Activated T-helper 1 cell treated with anti-CD3 and anti-CD28 coated beads, Interleukin-12 subunit alpha, Interleukin-12 subunit beta, Interleukin-2, Interleukin-4 antibody, amounts not matched to agents 30 ng/mL and 10 ng/mL and 1 ng/mL, durations not matched to agents 14 hours and 24 hours and 36 hours (primary cell): ENCODE measurements at places on chromosomes 12 and 14. TPM values are rescaled to one million over a fixed set of nuclear protein-coding genes. Genes with fewer than 3 reads are reported as not detected.

The RNF212B gene
- not detected in 2 replicates for total RNA-seq

The HOXC11 gene
- not detected in 2 replicates for total RNA-seq

The SSTR1 gene
- total RNA-seq = not detected in 2 replicates

The FOXG1 gene
- not detected in 2 replicates for total RNA-seq

The CABP1 gene
- total RNA-seq = not detected in 2 replicates

The GYS2 gene
- total RNA-seq = 0.16 TPM in 1 of 2 replicates, not detected in the other

The LRRIQ1 gene
- total RNA-seq = not detected in 2 replicates

GRCh38 chr12:6457220-6457945 lies 5.5 kb downstream of the TAPBPL start:
- H3K4me3 ChIP-seq = peak overlapping the region; percentile 8
- peaks cover 73% of the 10 kb centered on the region for H3K36me3 ChIP-seq
- DNase-seq = no peak
- peak overlapping the region; percentile 72 for H3K27ac ChIP-seq

DNA sequence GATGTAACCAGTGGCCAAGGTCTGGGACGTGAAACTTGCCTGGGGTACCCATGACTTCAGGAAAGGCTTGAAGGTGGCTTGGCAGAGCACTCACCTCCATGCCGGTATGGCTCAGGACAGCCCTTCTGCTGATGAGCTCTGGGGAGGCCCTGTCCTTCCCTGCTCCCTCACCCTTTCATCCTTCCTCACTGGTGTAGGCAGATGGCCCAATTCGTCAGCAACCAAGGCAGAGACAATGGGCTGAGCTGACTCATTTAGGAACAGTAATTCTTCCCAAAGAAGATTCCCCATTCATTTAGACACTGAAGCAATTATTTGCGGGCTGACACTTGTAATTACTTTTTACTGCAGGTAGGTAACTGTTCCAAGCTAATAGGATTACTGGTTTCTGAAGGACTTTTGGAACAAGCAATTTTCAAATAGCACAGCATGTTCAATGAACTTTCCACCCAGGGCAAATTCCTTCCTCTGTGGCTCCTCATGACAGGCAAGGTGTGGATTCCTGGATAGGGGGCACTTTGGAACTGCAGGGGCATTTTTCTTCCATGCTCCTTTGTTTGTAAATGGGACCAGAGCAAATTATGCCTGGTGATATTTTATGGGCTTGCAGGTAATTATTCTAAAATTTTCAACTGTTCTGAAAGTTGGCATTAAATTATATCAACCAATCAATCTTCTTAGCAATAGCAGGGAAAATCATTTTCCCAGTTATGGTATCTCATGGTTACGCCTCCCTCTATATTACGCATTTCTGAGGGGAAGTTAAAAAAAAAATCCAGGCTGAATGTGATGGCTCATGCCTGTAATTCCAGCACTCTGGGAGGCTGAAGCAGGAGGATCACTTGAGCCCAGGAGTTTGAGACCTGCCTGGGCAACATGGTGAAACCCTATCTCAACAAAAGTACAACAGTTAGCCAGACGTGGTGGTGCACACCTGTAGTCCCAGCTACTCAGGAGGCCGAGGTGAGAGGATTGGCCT lies 24.1 kb upstream of the NRDE2 start:
- H3K4me1 ChIP-seq = no peaks in the 10 kb centered on the region
- H3K27me3 ChIP-seq = peaks cover 5% of the 10 kb centered on the region
- H3K36me3 ChIP-seq = no peaks in the 10 kb centered on the region
- no peak overlapping the region for H3K27ac ChIP-seq
- DNase-seq = no peak
- H3K4me3 ChIP-seq = no peak overlapping the region

DNA sequence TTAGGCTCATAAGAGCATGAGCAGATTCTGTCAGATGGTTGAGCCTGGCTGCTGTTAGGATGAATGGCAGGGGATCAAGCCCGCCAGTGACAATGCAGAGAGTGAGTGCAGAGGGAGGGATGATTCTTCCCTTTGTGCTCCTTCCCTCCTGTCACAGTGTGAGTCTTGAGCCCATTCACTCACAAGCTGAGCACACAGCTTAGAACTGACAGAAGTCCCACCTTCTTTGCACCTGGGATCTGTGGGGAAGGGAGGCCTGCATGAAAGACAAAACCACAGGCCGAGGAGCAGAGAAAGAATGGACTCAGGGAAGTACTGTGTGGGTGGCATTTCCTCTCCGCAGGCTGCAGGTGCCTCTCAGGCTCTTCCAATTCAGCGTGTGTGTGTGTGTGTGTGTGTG lies 160.6 kb downstream of the KCNA5 start:
- no peak overlapping the region for H3K27ac ChIP-seq
- no peak overlapping the region for H3K4me3 ChIP-seq
- no peaks in the 10 kb centered on the region for H3K4me1 ChIP-seq
- no peaks in the 10 kb centered on the region for H3K36me3 ChIP-seq
- H3K27me3 ChIP-seq = peaks cover 5% of the 10 kb centered on the region

GRCh38 chr12:5770727-5771126 lies 174.3 kb downstream of the ANO2 start:
- H3K27ac ChIP-seq = no peak overlapping the region
- H3K4me3 ChIP-seq = no peak overlapping the region
- no peak for DNase-seq
- H3K4me1 ChIP-seq = no peaks in the 10 kb centered on the region

DNA sequence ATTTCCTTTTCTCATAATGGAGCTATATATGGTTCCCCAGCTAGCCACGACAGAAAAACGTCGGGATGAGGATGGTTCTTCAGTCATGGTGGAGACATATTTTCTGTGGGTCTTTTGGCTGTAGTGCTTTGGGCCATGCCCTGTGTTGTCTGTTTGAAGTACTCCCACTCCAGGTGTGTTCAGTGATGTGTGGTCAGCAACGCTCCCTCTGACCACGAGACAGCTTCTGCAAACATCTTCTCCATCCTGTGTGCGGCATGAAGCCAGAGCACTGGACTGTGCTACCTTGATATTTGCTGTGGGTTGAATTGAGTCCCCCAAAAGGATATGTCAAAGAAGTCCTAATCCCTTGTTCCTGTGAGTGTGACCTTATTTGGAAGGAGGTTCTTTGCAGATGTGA lies 931.2 kb downstream of the NRXN3 start:
- no peaks in the 10 kb centered on the region for H3K4me1 ChIP-seq
- DNase-seq = no peak
- no peaks in the 10 kb centered on the region for H3K27me3 ChIP-seq
- H3K4me3 ChIP-seq = no peak overlapping the region
- H3K27ac ChIP-seq = no peak overlapping the region

DNA sequence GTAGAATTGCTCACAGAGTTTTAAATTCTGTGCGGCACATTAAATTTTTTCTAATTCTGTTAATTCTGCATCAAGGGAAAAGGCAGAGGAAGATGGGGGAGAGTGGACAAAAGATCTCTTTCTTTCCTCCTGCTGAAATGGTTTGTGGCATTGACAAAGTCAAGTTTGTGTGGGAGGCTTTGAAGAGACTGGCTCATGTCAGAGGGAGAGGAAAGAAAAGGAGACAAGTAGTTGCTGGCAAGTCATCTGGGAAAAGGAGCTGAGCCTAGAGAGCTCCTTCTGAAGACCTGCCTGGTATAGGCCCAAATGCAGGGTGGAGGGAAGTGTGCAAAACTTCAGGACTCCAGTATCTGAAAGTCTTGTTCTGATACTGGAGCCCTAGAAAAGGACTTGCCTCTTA lies 36.3 kb downstream of the TTLL5 start:
- H3K4me3 ChIP-seq = no peak overlapping the region
- no peak overlapping the region for H3K27ac ChIP-seq
- H3K36me3 ChIP-seq = peaks cover 30% of the 10 kb centered on the region
- H3K27me3 ChIP-seq = no peaks in the 10 kb centered on the region
- DNase-seq = no peak
- no peaks in the 10 kb centered on the region for H3K4me1 ChIP-seq

- H3K27ac ChIP-seq = no peak overlapping the region
- no peaks in the 10 kb centered on the region for H3K36me3 ChIP-seq
- H3K4me3 ChIP-seq = no peak overlapping the region
- H3K27me3 ChIP-seq = no peaks in the 10 kb centered on the region
- no peak for DNase-seq
Observed at GRCh38 chr12:41476499-41477439, 288.6 kb downstream of the PDZRN4 start.

- H3K27ac ChIP-seq = no peak overlapping the region
- H3K4me1 ChIP-seq = peaks cover 14% of the 10 kb centered on the region
- no peak overlapping the region for H3K4me3 ChIP-seq
Observed at GRCh38 chr14:67413806-67414769, 2.1 kb upstream of the PLEK2 start.

GRCh38 chr12:12724421-12725085 lies 7.4 kb downstream of the CDKN1B start:
- peak overlapping the region; percentile 94 for H3K27ac ChIP-seq
- no peak for DNase-seq
- H3K4me3 ChIP-seq = peak overlapping the region; percentile 87
- peaks cover 36% of the 10 kb centered on the region for H3K36me3 ChIP-seq
- H3K4me1 ChIP-seq = peaks cover 55% of the 10 kb centered on the region
- peaks cover 3% of the 10 kb centered on the region for H3K27me3 ChIP-seq

GRCh38 chr12:40892528-40892927 lies 200.3 kb downstream of the CNTN1 start:
- no peaks in the 10 kb centered on the region for H3K4me1 ChIP-seq
- DNase-seq = no peak
- no peak overlapping the region for H3K4me3 ChIP-seq
- no peak overlapping the region for H3K27ac ChIP-seq
- no peaks in the 10 kb centered on the region for H3K27me3 ChIP-seq
- no peaks in the 10 kb centered on the region for H3K36me3 ChIP-seq

DNA sequence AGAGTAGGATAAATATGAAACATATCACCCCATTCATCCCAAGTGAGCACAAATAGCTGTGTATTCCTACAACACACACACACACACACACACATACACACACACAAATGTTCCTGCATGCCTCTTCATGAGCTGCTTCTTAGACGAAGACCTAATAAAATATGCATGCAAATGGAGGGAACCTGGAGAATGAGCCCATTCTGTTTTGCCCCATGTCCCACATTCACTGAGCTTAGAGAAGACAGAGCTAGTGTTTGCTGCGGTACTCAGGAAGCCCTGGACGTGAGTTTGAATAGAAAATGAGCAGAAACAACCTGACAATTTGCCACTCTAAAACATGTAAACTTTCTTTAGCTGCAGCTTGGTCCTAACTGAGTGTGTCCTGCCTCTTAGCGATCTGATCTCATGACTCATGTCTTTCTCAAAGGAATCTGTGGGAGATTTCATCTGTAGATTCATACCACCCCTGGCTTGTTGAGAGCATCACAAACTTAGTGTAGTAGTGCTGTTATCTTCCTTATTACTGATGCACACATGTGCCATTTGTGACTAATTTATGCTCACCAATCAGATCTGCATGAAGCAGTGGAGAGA lies 86.8 kb downstream of the ITPR2 start:
- peaks cover 61% of the 10 kb centered on the region for H3K4me1 ChIP-seq
- no peak overlapping the region for H3K4me3 ChIP-seq
- no peak overlapping the region for H3K27ac ChIP-seq
- H3K27me3 ChIP-seq = no peaks in the 10 kb centered on the region
- DNase-seq = no peak
- peaks cover 4% of the 10 kb centered on the region for H3K36me3 ChIP-seq
